Activated T-cell treated with anti-CD3 and anti-CD28 coated beads, Interleukin-2, amount 50 U/mL, for 24 hours (primary cell): ENCODE measurements at places on chromosomes 5 and 9.

DNA sequence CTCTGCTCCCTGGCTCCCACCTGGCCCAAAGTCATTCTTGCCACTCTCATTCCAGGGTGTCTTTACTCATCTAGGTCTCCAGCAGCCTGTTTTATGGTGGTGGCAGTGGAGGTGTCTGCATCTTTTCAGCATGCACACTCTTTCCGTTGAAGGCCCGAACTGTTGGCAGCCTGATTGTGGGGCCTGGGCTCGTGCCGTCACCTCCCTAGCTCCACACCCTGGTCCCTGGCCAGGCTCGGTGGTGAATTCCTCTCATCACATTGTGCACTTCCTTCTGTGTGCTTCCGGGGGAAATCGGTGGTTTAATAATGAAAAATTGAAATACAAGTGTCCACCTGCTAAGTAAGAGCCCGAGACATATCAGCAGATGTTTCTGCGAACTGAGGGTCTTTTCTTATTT, 214.3 kb downstream of the TRIO start:
- no peak for DNase-seq

GRCh38 chr5:180290568-180291233, 1.2 kb downstream of the MAPK9 start:
- DNase-seq: no peak

DNA sequence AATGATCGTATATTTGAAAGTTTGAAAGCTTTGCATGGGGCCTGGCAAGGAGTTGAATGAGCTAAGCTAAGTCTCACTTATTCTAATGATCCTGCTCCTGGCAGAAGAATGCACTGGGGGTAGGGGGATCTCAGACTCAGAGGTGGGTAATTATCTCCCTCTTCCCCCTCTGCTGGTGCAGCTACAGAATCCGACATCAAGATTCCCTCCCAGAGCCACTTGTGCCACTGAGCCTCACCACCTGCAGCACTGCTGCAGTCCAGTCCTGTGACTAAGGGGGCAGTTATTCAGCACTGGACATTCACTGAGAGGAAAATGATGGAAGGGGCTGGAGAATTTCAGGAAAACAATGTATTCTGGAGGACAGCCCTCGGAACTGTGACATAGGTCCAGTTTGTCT, 205.8 kb downstream of the DEPDC1B start:
- no peak for DNase-seq

GRCh38 chr5:78065663-78066062, 228.8 kb downstream of the AP3B1 start:
- DNase-seq: no peak

GRCh38 chr5:78634229-78634628, 14.3 kb downstream of the LHFPL2 start:
- no peak for DNase-seq

DNA sequence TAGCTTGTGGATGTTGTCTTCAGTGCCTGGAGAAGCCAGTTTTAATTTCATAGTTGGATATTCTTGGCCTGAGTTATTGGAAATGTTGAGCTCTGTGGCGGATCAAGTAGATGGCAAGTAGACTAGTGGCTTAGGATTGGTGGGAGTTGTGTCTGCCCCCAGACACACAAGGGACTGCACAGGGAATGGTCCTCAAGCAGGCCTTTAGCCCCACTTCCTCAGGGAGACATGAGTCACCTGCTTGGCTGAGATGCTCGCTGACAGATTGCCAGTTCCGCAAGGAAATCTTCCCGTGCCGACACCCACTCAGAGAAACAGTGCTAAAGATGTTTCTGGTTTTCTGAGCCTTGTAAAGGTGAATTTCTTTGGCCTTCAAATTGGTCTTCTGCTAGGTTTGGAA, 18.8 kb upstream of the CATSPER3 start:
- no peak for DNase-seq
